Smooth muscle cell of trachea (primary cell): ENCODE measurements at places on chromosomes 5 and 9. TPM values are rescaled to one million over a fixed set of nuclear protein-coding genes. Genes with fewer than 3 reads are reported as not detected.

The TMEM232 gene
- total RNA-seq: 7.0 and 7.6 TPM in 2 replicates

The OR1Q1 gene
- not detected in 2 replicates for total RNA-seq

The ACSL6 gene
- 0.66 TPM in 1 of 2 replicates, not detected in the other for total RNA-seq

The LYSMD3 gene
- total RNA-seq: 13.6 and 23.0 TPM in 2 replicates

The TCOF1 gene
- total RNA-seq: 13.2 and 15.2 TPM in 2 replicates

The DIRAS2 gene
- under 0.01 and 0.66 TPM in 2 replicates for total RNA-seq

The TJP2 gene
- 58.2 and 64.5 TPM in 2 replicates for total RNA-seq

The PRDM9 gene
- total RNA-seq: not detected in 2 replicates

The NEURL1B gene
- total RNA-seq: 2.6 and 4.9 TPM in 2 replicates

The ARSK gene
- total RNA-seq: 11.7 and 12.7 TPM in 2 replicates
